ENCODE measurements at places on chromosomes 7 and 10.

DNA sequence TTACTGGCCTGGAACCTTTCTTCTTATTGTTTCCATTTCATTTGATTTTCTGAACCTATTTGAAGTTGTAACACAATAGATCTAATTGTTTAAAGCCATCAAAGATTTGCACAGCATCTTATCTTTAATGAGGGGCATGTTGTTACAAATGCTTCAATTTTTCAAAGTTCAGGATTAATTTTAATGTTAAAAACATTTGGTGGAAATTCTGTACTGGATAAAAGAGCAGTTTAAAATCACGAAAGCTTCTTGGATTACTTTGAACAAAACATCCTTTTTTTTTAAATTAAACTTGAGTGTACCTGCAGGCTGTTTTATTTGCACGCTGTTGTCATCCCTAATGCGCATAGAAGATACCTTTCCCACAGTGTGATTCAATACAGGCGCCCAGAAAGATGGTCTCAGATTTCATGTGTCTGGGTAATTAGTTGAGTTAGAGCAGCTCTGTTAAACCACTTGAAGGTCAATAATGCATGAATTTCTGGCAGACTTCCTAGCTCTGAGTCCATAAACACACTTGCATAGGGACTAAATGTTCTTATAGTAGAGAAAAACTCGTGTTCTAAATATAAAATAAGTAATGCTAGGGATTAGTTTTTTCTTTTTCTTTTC is 29.3 kb upstream of the DDX50 start:
- DNase-seq, result peak; percentile 70

- DNase-seq, result no peak
Measured at GRCh38 chr7:113622796-113623195, 296.0 kb downstream of the PPP1R3A start.

- no peak for DNase-seq
Measured at GRCh38 chr7:26856176-26856985, 8.0 kb downstream of the SKAP2 start.

- no peak for DNase-seq
Measured at GRCh38 chr7:131148258-131148657, 179.4 kb upstream of the MKLN1 start.

- no peak for DNase-seq
Measured at GRCh38 chr10:84336406-84337090, 8.2 kb downstream of the CCSER2 start.

GRCh38 chr10:86371691-86372090 is 5.1 kb upstream of the GRID1 start:
- DNase-seq, result no peak

- no peak for DNase-seq
Measured at GRCh38 chr7:81457852-81458522, 311.9 kb downstream of the HGF start.

DNA sequence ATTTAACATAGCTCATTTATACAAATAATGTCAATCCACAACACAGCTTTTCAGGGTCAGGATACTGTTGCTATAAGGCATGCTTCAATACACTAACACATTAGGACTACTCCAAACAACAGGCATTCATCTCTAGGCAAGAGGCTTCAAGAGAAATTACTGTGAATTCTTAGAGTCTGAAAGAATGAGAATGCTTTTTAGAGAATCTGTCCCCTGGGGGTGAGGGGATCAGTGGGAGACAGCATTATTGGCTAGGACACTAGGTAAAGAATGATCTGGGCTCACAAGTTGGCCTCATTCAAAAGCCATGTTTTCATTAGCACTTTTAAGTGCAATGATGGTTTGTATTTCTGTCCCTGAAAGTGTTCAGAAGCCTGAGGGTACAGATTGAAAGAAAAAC is 132.6 kb downstream of the SEMA3D start:
- DNase-seq, result no peak

DNA sequence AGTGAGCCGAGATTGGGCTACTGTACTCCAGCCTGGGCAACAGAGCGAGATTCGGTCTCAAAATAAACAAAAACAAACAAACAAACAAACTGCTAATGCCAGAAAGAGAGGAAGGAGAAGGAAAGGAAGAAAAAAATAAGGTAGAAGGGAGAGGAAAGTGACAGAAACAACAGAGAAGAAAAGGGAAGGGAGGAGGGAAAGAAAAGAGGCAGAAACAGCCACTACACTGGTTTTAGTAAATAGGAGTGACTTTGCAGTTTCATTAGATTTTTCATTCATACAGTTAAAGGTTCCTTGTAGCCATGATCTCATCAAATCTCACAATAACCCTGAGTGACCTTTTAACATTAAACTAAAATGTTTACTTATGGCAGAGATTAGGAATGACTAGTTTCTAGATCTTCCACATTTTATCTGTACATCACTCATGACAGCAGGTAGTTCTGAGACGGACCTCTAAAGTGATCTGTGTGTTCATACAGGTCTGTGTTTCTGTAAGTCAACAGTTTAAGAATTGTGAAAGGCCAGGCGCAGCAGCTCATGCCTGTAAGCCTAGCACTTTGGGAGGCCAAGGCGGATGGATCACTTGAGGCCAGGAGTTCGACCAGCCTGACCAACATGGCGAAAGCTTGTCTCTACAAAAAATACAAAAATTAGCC is 191.3 kb upstream of the KLF14 start:
- no peak for DNase-seq

GRCh38 chr7:100021297-100021696 is 5.9 kb downstream of the ZKSCAN1 start:
- DNase-seq, result no peak

GRCh38 chr7:100147278-100147677 is 1.4 kb upstream of the LAMTOR4 start:
- no peak for DNase-seq

GRCh38 chr10:113506476-113506875 is 46.4 kb upstream of the HABP2 start:
- no peak for DNase-seq

- no peak for DNase-seq
Measured at GRCh38 chr7:12199363-12199762, 11.7 kb upstream of the TMEM106B start.

GRCh38 chr10:114285961-114286441 is 46.9 kb downstream of the VWA2 start:
- DNase-seq, result no peak

DNA sequence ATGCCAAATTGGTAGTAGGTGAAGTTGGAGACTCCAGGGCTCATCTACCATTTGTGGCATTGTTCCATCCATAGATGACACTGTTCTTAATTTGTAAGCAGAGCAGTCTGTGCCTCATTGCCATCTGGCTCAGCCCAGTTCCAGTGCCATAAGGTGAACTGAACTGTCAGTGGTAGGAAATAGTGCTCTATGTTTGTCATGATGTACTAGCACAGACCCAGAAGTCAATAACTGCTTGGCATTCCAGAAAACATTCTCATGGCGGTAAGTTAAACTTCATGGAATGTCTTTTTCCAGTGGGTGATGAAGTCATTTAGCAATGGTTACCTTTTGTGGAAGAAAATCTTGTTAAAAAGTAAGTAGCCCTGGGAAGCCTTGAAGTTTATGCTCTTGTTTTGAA is 302.7 kb downstream of the SUGCT start:
- DNase-seq, result no peak

GRCh38 chr10:6144406-6145165 is 55.8 kb downstream of the RBM17 start:
- DNase-seq, result no peak

- DNase-seq, result no peak
Measured at GRCh38 chr7:171912-172515, 20.4 kb upstream of the FAM20C start.

DNA sequence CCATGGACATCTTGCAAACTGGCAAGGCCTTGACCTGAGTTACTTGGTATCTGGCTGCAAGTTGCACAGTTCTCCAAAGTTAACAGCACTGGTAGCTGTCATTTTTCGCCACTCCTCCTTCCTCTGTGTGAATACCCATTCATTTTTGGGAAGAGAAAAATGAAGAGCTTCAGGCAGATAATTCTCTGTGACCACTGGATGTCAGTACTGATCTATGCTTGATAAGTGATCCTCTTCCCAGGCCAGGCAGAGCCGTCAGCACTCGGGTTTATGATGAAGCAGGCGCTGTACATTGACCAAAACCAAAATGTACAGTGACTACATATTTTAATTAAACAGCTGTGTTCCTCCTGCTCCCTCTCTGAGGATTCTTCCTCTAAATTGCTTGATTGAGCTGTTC is 55.9 kb upstream of the PDZD8 start:
- no peak for DNase-seq

- no peak for DNase-seq
Measured at GRCh38 chr10:69437321-69438259, 13.7 kb upstream of the TSPAN15 start.

GRCh38 chr7:3955751-3956696 is 655.0 kb downstream of the SDK1 start:
- DNase-seq, result no peak

- no peak for DNase-seq
Measured at GRCh38 chr7:159109653-159110035, 35.0 kb downstream of the VIPR2 start.

- DNase-seq, result no peak
Measured at GRCh38 chr7:36726311-36726710, 2.0 kb upstream of the AOAH start.

GRCh38 chr10:52284416-52285013 is 29.6 kb upstream of the DKK1 start:
- no peak for DNase-seq

DNA sequence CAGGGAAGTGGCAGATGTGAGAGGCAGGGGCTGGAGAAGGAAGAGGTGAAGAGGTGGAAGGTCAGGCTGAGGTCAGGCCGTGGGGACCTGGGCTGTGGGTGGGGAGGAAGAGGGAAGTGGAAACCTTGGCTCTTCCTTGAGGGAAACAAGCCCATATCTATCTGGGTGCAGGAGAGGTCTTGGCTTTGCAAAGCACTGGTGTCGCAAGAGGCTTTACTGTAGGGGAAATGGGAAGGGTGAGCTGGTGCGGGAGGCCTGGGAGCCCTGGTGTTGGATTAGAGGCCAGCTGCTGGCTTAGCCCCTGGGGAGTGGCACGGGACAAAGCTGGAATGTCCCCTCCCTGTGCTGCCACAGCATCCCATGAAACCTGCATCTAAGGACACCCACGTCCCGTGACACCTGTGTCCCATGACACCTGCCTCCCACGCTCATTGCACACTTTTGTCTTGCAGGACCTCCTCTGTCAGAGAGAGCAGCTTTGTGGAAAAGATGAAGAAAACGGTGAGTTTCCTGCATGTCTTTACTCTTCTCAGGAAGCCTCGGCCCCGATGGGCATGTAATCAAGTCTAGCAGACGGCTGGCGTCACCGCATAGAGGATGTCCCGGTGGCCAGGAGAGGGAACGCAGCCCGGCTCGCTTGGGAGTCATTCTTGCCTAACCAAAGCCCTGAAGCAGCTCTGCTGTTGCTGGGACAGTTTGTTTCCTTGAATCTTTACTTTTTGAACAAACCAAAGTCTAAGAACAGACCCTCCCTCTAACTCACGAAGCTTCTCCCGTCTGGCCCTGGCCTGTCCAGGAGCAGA is 22.2 kb downstream of the TMEM120A start:
- DNase-seq, result no peak

DNA sequence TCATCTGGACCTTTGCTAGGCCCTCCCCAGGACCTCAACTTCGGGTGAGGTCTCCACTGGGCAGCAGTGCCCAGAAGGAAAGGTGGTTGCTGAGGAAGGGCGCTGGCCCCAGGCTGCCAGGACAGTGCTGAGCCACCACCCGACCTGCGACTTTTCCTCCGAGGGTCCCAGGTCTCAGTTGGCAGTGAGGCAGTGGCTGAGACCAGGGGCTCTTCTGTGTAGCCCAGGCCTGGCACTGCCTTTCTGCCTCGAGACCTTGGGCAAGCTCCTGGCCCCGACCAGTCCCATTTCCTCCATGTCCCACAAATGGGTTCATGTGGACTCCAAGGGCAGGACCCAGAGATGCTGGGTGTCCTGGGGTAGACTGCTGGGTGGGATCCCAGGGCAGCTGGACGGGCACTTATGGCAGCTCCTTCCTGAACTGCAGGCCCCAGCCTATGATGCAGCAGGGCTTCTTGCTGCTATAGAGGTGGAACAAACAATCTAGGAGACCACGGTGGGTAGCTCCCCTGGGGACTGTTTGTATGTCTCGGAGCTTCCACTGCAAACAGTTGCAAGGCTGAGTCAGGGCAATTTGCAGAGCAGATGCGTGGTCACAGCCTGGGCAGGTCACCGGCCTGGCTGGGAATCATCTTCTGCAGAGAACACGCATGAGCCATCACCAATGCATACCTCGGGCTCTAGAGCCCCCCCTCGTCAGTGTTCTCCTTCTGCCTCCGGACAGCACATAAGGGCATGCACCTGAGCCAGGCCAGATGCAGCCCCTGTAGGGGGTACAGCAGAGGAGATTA is 17.9 kb upstream of the LRRC18 start:
- no peak for DNase-seq

- DNase-seq, result no peak
Measured at GRCh38 chr10:52645187-52645758, 127.3 kb downstream of the MBL2 start.

DNA sequence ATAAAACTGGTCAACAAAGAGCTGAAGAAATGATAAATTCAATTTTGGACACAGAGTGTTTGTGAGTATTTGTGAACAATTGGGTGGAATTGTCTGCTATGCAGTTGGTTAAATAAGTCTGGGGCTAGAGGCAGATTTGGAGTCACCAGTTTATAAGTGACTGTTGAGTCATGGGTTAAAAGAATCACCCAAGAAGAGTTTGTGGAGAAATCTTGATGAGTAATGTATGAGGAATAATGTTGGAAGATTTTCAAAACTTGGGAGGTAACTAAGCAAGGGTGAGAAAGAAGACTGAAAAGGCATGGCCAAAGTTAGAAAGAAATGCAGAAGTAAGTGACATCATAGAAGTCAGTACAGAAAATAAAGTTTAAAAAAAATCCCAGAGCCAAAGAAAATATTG is 750.7 kb downstream of the MAGI2 start:
- no peak for DNase-seq

DNA sequence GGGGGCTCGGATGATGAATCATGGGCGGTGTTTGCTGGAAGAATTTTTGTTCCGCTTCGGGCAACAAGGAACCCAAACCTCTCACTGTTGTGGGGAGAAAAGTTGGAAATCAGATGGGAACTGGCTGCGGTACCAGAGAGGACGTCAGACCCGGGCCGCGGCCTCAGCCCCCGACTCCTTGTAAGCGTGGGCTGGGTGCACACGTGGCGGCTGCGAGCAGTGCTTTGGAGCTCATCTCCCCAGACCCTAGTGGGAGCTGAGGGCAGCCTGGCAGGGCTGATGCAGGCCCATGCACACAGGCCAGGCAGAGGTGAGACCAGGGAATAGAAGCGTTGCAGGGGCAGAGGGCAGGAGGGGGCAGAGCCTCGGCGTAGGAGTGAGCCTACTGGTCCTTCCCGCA is 136.5 kb downstream of the FAM53B start:
- no peak for DNase-seq

- DNase-seq, result peak; percentile 33
Measured at GRCh38 chr10:19488592-19489280, 327.5 kb upstream of the PLXDC2 start.
